Mesenchymal stem cell (in vitro differentiated cells and primary cell): ENCODE measurements at places on chromosomes 4 and X.
A peak's percentile ranks its signal among the peaks of the same experiment; 100 is the strongest.

- H3K36me3 ChIP-seq, result no peaks in the 10 kb centered on the region
- no peak overlapping the region for H3K4me3 ChIP-seq
- no peak overlapping the region for H3K27ac ChIP-seq
- no peaks in the 10 kb centered on the region for H3K4me1 ChIP-seq
These were observed 2375.1 kb upstream of the AGA start for GRCh38 chr4:179817317-179817716.

DNA sequence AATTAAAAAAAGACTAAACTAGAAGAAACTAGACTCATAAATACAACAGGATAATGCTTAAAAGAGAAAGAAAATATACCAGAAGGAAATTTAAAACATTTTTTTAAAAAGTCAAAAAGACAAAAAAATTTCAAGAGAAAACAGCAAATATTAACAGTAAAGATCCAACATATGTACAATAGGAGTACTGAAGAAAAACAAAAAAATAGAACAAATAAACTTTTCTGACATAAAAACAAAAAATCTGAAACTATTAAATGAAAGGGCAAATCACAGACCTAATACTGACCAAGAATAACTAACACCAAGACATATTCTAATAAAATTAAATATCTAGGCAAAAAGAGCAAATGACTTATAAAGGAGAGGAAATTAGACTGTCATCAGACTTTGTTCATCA lies 11.5 kb downstream of the DNAJB14 start:
- no peaks in the 10 kb centered on the region for H3K4me1 ChIP-seq
- H3K27ac ChIP-seq, result no peak overlapping the region
- H3K4me3 ChIP-seq, result peak overlapping the region; percentile 4
- H3K36me3 ChIP-seq, result peaks cover 8% of the 10 kb centered on the region
- peak; percentile 26 for DNase-seq

- no peaks in the 10 kb centered on the region for H3K27me3 ChIP-seq
- H3K36me3 ChIP-seq, result no peaks in the 10 kb centered on the region
These were observed 7.9 kb upstream of the GNRHR start for GRCh38 chr4:67762086-67762485.

GRCh38 chrX:349196-349595 lies 30.6 kb upstream of the GTPBP6 start:
- H3K4me1 ChIP-seq, result peaks cover 7% of the 10 kb centered on the region
- H3K27me3 ChIP-seq, result no peaks in the 10 kb centered on the region
- peaks cover 8% of the 10 kb centered on the region for H3K36me3 ChIP-seq
- DNase-seq, result peak; percentile 45

DNA sequence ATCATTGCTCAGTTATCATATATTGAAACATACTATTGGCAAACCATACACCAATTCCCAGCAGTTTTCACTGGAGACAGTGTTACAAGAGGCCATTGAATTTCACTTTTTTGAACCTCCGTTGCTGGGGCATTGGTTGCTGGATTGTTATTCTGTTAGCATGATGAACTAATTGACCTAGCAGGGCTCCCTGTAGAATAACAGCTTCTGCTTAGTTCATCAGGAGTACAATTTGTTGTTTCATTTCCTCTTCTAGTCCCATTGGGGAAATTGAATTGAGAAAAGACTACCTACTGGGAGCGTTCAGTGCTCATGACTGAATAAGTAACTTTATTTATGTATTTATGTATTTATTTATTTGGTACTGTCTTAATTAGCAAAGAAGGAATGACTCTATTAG lies 151.6 kb downstream of the SLIT2 start:
- no peaks in the 10 kb centered on the region for H3K27me3 ChIP-seq
- DNase-seq, result no peak
- no peak overlapping the region for H3K4me3 ChIP-seq

DNA sequence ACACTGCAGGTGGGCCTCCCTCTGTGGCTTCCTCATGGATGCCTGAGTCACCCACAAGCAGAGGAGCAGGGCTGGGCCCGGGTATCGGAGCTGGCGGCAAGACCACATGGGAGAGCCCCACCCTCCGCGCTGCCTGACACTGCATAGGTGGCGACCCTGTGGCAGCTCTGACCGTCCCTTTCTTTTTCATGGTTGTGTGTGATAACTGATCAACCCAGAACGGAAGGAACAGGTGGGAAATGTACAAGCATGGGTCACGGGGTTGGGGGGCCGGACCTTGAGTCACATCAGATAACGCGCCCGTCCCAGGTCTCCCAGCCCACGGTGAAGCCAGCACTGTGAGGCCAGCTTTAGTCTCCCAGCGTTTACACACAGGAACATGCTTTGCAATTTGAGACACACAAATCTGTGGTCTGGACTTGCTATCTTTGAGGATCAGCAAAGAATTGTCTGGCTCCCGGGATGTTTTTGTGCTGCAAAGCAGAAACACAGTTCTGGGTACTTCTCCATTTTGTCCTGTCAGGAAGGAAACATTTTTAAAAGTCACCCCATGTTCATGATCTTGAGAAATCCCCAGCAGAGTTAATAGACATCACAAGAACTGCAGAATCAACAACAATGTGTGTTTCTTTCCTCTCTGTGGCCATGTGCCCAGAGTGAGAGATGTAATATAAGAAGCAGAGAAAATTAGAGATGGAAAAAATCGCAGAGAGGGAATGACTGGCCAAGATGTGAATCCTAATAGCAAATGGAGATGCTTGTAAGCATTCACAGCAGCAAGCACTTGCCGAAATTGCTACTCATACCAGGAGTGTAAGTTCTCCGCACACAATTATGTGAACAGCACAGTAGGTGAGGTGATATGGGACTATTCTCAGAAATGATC lies 70.1 kb upstream of the CBR4 start:
- peaks cover 7% of the 10 kb centered on the region for H3K4me1 ChIP-seq
- no peak overlapping the region for H3K4me3 ChIP-seq
- H3K27me3 ChIP-seq, result no peaks in the 10 kb centered on the region

DNA sequence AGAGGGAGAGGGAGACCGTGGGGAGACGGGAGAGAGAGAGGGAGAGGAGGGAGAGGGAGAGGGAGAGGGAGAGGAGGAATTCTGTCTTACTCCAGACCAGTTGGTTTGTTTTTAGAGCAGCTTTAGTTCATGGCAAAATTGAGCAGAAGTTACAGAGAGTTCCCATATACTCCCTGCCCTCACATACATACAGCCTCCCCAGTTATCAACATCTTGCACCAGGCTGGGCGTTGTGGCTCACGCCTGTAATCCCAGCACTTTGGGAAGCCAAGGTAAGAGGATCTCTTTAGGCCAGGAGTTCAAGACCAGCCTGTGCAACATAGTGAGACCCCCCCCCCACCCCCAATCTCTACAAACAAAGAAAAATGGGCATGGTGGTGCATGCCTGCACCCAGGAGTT lies 79.8 kb upstream of the OGT start:
- H3K27me3 ChIP-seq, result no peaks in the 10 kb centered on the region
- H3K36me3 ChIP-seq, result peaks cover 3% of the 10 kb centered on the region
- no peak overlapping the region for H3K27ac ChIP-seq
- peaks cover 3% of the 10 kb centered on the region for H3K4me1 ChIP-seq
- no peak for DNase-seq

- DNase-seq, result no peak
- no peak overlapping the region for H3K4me3 ChIP-seq
- H3K36me3 ChIP-seq, result no peaks in the 10 kb centered on the region
- no peaks in the 10 kb centered on the region for H3K27me3 ChIP-seq
- no peaks in the 10 kb centered on the region for H3K4me1 ChIP-seq
- H3K27ac ChIP-seq, result no peak overlapping the region
These were observed 32.1 kb upstream of the MAGEA8 start for GRCh38 chrX:149848855-149849254.

DNA sequence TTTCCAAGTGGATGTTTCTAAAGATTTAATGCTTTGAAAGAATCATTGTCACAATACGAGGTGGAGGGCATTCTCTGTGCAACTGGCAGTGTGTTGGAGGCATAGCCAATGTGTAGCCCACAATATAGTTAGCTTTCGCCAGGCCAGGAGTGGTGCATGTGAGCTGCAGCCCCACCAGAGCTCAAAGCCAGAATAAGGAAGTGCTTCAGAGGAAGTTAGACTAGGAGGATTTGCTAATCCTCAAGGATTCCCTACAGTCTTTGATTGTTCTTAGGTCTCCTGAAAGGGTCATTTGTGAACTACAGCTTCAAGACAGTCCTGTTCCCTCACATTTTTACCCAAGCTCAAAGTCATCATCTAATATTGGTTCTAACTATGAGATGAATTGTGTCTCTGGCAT lies 16.4 kb downstream of the TRPC5OS start:
- no peaks in the 10 kb centered on the region for H3K4me1 ChIP-seq
- H3K36me3 ChIP-seq, result no peaks in the 10 kb centered on the region
- H3K27ac ChIP-seq, result no peak overlapping the region
- H3K27me3 ChIP-seq, result peaks cover 34% of the 10 kb centered on the region
- DNase-seq, result no peak

DNA sequence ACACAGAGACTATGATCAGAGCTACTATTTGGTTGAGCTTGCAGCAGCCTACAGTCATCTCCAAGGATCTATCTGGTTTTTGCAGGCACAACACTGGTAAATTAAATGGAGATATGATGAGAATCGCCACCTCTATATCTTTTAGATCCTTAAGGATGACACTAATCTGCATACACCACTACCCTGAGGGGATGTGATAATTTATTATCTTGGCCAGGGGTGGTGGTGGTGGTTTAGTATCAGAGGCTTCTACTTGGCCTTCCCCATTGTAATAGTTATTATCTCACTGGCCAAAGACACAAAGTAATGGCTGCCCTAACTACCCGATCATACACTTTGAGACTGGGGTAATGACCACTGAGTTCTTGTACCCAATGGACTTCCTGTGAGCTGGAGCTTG lies 21.2 kb downstream of the CCDC160 start:
- no peaks in the 10 kb centered on the region for H3K4me1 ChIP-seq
- H3K27ac ChIP-seq, result no peak overlapping the region
- no peaks in the 10 kb centered on the region for H3K36me3 ChIP-seq

DNA sequence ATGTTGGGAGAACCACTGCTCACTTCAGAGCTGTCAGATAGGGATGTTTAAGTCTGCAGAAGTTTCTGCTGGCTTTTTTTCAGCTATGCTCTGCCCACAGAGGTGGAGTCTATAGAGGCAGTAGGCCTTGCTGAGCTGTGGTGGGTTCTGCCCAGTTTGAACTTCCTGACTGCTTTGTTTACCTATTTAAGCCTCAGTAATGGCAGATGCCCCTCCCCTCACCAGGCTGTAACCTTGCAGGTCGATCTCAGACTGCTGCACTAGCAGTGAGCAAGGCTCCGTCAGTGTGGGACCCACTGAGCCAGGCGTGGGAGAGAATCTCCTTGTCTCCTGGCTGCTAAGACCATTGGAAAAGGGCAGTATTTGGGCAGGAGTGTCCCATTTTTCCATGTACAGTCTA lies 36.8 kb downstream of the AFM start:
- no peak overlapping the region for H3K4me3 ChIP-seq
- H3K27ac ChIP-seq, result no peak overlapping the region
- H3K36me3 ChIP-seq, result no peaks in the 10 kb centered on the region
- no peak for DNase-seq

DNA sequence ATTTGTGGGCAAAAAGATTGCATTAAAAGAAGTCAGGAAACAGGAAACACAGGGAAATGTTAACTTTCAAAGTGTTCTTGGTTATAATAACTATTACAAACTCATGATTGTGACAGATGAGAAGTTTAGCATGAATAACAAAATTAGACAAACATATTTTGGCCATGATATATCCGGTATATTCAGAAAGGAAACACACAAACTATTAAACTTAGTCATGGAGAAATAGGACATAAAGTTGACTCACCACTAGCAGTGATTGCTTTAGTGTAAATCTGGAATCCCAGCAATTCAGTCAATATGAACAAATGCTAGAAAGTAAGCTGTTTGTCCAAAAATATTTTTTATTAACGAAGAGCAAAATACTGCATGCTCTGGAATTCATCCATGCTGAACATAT lies 1299.9 kb downstream of the C4orf33 start:
- no peak overlapping the region for H3K4me3 ChIP-seq
- no peaks in the 10 kb centered on the region for H3K4me1 ChIP-seq
- DNase-seq, result peak; percentile 31
- H3K27me3 ChIP-seq, result no peaks in the 10 kb centered on the region
- peak overlapping the region; percentile 25 for H3K27ac ChIP-seq

DNA sequence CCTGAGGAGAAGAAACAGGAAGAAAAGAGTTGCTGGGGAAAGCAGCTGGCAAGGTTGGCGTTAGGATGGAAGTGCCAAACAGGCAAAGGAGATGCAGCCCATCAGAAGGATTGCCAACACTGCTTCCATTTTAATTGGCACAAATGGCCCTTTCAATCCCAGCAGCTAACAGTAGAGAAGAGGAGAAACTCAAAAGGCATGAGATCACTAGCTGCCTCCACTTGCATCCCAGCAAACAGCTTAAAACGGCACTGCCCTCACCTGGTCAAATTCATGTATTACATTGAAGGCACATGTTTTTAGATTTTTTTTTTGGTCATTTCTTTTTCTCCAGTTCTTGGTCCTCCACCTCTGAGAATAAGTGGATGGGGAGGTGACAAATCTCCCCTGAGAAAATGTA lies 14.9 kb upstream of the LOC101059915 start:
- H3K27ac ChIP-seq, result no peak overlapping the region
- no peaks in the 10 kb centered on the region for H3K36me3 ChIP-seq
- no peaks in the 10 kb centered on the region for H3K4me1 ChIP-seq
- H3K27me3 ChIP-seq, result no peaks in the 10 kb centered on the region
- no peak overlapping the region for H3K4me3 ChIP-seq

GRCh38 chrX:51866210-51866609 lies 27.2 kb upstream of the MAGED1 start:
- H3K36me3 ChIP-seq, result no peaks in the 10 kb centered on the region
- H3K27ac ChIP-seq, result no peak overlapping the region
- no peak overlapping the region for H3K4me3 ChIP-seq
- H3K4me1 ChIP-seq, result no peaks in the 10 kb centered on the region
- peaks cover 4% of the 10 kb centered on the region for H3K27me3 ChIP-seq

DNA sequence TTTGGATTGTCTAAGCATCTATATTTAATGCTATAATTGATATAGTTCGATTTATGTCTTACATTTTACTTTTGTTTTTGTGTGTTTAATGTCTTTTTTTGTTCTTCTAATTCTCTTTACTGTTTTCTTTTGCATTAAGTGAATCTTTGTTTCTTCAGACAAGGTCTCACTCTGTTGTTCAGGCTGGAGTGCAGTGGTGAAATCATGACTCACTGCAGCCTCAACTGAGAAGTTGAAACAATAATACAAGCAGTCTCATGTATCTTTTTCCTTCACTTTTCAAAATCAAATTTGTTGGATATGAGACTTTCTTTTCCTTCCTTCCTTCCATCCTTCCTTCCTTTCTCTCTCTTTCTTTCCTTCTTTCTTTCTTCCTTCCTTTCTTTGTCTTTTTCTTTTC lies 1401.6 kb downstream of the ADGRL3 start:
- no peaks in the 10 kb centered on the region for H3K4me1 ChIP-seq
- H3K27me3 ChIP-seq, result no peaks in the 10 kb centered on the region
- H3K4me3 ChIP-seq, result no peak overlapping the region
- no peak for DNase-seq

DNA sequence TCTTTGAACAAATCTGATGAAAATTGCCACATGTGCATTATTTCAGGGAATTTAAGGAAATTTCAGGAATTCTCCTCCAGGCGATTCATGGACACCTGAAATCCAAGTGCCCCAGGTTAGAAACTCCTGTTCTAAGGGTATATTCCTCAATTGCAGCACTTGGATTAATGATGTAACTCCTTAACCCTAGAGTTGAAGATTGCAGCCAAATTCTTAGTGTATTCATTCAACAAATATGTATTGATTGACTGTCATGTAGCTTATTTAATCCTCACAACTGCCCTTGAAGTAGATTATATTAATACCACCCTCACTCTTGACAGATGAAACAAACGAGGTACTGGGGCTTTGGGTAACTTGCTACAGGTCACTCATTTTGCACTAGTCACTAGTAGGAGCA lies 11.3 kb downstream of the CETN2 start:
- no peaks in the 10 kb centered on the region for H3K36me3 ChIP-seq
- peaks cover 13% of the 10 kb centered on the region for H3K27me3 ChIP-seq
- no peak overlapping the region for H3K4me3 ChIP-seq
- DNase-seq, result no peak
- H3K27ac ChIP-seq, result no peak overlapping the region
- no peaks in the 10 kb centered on the region for H3K4me1 ChIP-seq
